ENCODE measurements at places on chromosomes 7 and 10. TPM values are rescaled to one million over a fixed set of nuclear protein-coding genes. Genes with fewer than 3 reads are reported as not detected.

Gene MLXIPL
- 2.9 TPM for polyA plus RNA-seq

Gene MKX
- 3.1 TPM for polyA plus RNA-seq

Gene TAS2R41
- polyA plus RNA-seq = not detected

Gene LRGUK
- 2.5 TPM for polyA plus RNA-seq

Gene GATA3
- 1.9 TPM for polyA plus RNA-seq

Gene HERPUD2
- 25.2 TPM for polyA plus RNA-seq

Gene VPS26A
- polyA plus RNA-seq = 46.9 TPM

Gene MAP3K8
- 8.1 TPM for polyA plus RNA-seq
